ENCODE measurements at places on chromosomes 3 and 15. TPM values are rescaled to one million over a fixed set of nuclear protein-coding genes. Genes with fewer than 3 reads are reported as not detected.

CHMP2B gene
- total RNA-seq, result 36.9 TPM

CFAP44 gene
- total RNA-seq, result 7.4 TPM

GRAMD1C gene
- 1.2 TPM for total RNA-seq

INKA1 gene
- 5.1 TPM for total RNA-seq

ITIH1 gene
- total RNA-seq, result not detected

PAK6 gene
- total RNA-seq, result not detected
